Endothelial cell (in vitro differentiated cells): ENCODE measurements at places on chromosomes 2 and 18.

DNA sequence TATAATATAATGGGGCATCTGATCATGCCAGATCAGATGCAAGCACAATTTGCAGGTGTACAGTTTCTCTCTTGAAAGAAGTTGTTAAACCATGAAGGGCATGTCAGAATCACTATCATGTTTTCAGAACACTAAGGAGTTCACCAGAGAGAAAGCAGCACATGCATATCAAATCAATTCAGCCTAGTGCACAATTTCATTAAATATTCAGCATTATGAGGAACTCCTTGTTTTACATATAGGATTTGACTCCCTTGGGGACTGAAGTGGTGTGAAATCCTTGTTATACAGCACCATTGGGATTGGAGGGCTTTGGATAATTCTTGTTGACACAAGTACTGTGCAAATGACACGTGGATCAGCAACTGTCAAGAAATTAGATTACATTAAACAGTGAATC is 562.1 kb upstream of the KLHL29 start:
- DNase-seq = no peak

GRCh38 chr18:26215247-26215970 is 10.8 kb upstream of the TAF4B start:
- no peak for DNase-seq

GRCh38 chr2:37039580-37039979 is 44.6 kb downstream of the HEATR5B start:
- no peak for DNase-seq

DNA sequence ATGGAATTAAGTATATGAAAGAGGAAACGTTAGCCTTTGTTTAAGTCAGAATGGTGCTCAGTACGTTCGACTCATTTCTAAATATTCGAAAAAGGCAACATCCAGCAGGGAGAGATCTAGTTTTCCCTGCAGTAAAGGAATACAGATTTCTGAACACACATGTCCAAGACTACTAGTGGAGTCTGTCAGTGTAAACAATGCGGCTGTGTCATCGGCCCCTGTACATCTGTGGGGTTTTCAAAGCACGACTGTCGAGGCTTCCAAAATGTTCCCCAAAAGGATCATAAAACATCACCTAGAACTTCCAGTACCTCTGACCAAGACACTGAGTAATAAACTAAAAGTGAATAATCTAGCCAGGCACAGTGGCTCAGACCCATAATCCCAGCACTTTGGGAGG is 112.8 kb downstream of the ZNF516 start:
- DNase-seq = no peak

DNA sequence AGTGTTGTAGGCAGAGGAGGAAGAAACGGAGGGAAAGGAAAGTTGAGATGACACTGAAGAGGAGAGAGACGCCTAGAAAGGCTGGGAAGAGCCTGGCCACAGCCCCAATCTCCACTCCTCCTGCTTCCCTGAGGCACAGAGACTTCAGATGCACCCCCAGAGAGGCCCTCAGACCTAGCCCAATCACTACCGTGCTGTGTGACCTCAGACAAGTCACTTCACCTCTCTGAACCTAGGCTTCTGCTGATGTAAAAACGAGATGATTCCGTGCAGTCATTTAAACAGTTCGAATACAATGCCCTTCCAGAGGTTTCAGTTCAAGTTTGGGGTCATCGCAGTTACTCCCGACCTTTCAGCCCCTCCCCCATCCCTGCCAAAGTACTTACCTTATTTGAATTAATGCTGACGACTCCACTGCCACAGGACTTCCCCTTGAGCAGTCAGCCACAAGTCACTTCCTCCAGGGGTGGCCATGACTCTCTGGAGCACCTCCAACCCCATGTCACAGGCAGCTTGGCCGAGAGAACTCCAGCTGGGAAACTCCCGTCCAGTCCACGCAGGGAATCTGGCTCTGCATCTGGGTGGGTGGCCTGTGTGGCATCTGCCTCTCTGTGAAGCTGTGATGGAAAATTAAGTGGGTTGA is 105.2 kb upstream of the ID2 start:
- no peak for DNase-seq

GRCh38 chr2:40666398-40666797 is 214.5 kb upstream of the SLC8A1 start:
- no peak for DNase-seq

DNA sequence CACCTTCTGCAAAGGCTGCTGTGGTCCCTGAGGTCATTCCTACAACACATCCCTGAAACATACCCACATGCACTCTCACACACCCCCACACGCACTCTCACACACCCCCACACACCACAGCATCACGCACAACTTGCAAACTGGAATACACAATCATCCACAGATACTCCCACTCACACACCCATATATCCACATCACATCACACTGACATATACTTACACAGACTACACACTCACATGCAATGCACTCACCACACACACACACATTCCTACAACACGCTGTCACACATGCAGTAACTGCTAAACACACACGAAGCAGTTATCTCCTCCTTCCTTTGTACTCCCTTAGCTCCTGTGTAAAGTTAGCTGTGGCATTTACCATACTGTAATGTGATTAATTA is 57.1 kb upstream of the PKDCC start:
- DNase-seq = no peak

- DNase-seq = no peak
Observed at GRCh38 chr2:238173692-238174091, 14.9 kb downstream of the ERFE start.
